Kidney tubule cell (primary cell): ENCODE measurements at places on chromosomes 12 and 14.

GRCh38 chr14:44040561-44040960 lies 466.5 kb downstream of the FSCB start:
- DNase-seq = no peak

- peak; percentile 66 for DNase-seq
Measured at GRCh38 chr14:90698379-90698869, 117.8 kb downstream of the TTC7B start.

DNA sequence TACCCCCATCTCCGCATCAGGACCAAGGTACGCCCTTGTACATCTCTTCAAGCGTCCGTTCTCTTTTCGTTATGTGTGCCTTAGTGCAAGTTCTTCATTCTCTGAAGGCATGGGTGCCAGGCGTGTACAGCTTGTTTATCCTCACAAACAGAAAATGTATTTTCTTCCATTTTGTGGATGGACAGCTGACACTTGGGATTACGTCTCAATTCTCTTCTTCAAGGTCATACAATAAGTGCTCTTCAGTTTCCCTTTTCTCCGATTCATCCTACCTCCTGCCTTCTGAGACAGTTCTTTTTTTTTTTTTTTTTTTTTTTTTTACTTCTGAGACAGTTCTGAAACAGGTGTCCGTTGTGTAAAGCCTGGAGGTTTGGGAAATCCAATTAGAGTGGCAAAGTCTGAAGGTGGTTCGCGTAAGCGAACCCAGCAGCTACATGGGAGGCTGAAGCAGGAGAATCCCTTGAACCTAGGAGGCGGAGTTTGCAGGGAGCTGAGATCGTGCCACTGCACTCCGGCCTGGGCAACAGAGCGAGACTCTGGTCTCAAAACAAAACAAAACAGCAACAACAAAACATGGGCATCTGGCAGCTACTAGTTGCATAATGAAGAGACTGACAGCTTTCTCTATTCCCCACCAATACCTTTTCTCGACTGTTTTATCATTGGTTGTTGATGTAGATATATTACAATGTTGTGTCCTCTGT lies 734 bp downstream of the COX6A1 start:
- peak; percentile 25 for DNase-seq

DNA sequence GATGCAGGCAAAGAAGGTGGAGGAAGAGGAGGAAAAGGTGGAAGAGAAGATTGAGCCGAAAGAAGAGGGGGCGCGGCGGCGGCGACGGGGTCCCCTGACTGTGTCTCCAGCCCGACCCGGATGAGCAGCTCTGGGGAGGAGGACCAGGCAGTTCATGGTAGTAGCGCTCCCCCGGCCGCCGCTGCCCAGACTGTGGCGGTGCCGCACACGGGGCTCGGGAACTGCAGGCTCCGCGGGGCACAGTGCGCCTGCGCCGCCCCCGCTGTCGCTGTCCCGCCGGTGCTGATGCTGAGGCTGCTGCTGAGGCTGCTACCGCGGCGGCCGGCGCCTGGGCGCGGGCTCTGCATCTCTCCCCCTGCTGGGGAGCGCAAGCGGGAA lies at the start of gene KCNH5:
KCNH5 (minus strand) TSS at position 225 of the 378 bp plus-strand sequence. CDS start 272 bp downstream, outside the sequence.
- peak; percentile 21 for DNase-seq

DNA sequence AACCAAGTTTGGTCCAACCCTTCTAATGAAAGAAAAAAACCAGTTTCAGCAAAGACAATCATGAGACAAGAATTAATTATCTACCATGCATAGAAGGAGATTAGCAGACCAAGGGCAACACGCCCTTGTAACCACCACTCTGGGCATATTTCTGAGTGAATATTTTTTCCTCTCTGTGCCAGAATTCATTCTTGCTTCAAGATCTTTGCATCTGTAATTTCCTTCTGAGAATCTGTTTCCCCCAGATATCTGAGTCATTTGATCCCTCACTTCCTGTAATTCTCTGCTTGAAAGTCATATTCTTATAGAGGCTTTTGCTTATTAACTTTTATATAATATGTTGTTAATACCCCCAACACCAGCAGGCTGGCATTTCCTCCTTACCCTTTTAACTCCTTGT lies 243.7 kb downstream of the SLC16A7 start:
- peak; percentile 3 for DNase-seq

GRCh38 chr12:120498870-120499515 lies 3.1 kb downstream of the DYNLL1 start:
- no peak for DNase-seq

GRCh38 chr14:42802346-42802745 lies 1195.7 kb downstream of the LRFN5 start:
- DNase-seq = no peak

DNA sequence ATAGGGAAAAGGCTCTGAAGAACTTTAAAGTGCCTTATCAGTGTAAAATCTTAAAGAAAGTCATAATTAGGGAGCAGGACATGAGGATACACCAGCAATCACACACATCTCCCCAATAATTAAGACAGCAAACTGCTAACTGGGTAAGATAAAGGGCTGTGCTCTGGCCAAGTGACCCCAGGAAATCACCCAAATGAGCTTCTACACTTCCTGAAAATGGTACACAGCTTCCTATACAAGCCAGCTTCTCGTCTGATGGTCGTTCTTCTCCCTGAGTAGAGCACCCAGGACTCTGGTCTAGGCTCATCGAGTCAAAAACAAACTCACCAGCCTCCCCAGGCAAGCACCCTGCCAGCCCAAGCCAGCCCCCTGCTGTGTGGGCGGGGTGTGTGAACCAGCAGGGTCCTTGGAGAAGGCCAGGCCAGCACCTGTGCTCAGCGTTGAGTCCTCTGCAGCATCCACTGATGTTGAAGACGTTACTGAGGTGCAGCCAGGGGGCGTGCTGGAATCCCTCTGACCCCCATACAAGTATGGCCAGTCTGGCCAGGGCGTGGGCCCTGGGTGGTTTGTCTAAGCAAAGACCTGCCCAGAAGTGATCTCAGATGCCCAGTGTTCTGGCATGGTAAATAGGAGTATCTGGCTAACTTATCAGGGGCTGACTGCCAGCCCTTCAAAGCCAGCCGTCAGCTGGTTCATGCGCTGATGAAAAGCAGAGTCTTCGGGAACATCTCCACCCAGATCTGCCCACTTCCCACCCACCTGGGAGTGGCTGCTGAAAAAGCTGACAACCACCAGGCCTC lies 41.4 kb downstream of the ACTN1 start:
- DNase-seq = peak; percentile 51

DNA sequence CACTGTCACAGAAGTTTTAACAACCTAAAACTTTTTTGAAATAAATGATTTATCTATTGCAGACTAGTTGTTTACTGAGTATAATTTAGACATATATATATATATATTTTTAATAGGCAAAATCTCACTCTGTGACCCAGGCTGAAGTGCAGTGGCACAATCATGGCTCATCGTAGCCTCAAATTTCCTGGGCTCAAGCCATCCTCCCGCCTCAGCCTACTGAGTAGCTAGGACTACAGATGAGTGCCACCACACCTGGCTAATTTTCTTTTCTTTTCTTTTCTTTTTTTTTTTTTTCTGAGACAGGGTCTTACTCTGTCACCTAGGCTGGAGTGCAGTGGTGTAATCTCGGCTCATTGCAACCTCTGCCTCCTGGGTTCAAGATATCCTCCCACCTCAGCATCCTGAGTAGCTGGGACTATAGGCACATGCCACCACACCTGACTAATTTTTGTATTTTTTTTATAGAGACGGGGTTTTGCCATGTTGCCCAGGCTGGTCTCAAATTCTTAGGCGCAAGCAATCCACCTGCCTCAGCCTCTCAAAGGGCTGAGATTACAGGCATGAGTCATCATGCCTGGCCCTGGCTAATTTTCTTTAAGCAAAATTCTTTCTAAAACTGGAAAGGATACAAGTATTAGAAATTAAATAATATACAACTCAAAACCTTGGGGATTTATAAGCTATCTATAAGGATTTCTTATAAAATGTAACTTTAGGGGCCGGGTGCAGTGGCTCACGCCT lies 23.1 kb downstream of the EEA1 start:
- DNase-seq = no peak

- DNase-seq = peak; percentile 14
Measured at GRCh38 chr14:102917469-102918211, 4.8 kb upstream of the AMN start.

GRCh38 chr14:98371141-98371540 lies 900.9 kb downstream of the BCL11B start:
- DNase-seq = no peak

GRCh38 chr12:52878507-52879393 lies 26.1 kb downstream of the KRT8 start:
- no peak for DNase-seq

DNA sequence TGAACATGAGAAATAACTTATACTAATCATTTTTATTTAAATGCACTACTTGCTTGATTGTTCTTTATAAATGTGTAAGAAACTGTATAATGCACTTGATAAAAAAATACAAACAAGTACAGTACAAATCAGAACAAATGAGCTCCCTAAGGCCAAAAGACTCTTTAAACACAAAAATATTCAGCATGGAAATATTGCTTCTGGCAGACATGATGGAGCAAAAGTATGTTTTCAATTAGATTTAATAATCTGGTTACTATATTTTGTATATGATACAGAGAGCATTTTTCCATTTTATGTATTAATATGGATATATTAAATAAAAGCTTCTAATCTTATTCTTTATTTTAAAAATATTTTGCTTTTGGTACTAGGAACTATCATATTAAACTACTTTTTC lies 800.2 kb upstream of the LRFN5 start:
- DNase-seq = no peak

- DNase-seq = no peak
Measured at GRCh38 chr12:23888396-23889068, 60.9 kb downstream of the SOX5 start.

DNA sequence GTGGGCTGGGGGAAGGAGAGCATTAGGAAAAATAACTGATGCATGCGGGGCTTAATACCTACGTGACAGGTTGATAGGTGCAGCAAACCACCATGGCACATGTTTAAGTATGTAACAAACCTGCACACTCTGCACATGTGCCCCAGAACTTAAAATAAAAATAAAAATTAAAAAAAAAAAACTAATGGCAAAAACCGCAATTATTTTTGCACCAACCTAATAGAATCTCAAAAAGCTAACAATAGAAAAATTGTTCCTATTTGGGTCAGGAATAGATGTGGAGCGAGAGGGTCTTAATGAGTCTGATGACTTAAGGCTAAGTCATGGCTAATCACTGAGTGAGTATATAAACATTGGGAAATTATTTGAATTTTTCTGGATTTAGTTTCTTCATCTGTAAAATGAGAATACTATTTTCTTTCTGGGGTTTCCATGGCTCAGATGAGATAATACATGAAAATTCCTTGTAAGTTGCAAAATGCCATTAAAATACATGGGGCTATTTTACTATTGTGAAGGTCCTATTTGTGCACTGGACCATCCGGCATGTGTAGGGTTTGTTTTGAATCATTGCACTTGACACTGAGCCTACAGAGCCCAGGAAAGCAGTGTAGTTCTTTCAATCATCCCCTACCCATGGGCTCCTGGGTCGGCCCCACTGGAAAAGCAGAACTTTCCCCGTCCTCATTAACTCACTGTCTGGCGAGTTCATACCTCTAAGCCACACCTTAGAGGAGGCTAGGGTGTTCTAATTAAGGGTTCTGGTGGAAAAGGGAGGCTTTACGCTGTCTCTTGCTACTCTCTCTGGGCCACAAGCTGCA lies 164.1 kb upstream of the NTF3 start:
- DNase-seq = no peak

DNA sequence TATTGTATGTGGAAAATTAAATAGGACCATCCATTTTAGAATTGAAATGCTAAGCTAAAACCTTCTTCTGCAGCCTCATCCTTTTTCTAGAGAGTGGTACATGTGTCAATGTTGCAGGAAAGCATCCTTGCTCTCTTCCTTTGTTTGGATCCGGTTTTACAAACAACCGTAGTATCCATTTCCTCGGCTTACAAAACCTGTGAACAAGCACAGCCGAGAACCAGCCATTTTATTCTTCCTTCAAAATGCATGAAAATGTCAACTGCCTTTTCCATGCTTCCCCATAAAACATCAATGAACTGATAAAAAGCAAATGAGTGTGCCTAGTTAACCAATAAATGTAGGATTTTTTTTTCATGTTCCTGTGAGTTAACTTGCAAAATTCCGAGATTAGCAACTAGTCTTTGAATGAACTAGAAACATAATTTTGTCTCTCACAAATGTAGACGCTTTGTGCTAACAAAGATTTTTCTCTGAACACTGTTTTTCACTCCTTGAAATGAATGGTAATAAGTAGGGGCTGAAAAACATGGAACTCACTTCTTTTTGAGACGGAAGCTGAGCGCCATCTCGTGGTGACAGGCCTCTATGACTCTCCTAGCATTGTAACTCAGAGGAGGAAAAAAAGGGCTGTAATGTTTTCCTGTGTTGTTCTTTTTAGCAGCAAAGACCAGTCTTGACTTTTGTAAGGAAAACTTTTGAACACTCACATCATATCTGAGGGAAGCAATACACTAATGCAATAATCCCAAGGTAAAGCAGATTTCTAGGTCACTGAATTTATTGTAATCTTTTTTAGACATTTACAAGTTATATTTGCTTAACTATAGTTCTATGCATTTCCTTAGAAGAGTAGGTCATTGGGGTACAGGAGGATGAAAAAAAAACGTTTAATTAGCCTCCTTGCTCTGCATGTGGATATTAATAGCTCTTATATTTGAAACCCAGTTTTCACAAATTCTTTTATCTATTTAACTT lies 157.4 kb upstream of the FOXG1 start:
- peak; percentile 46 for DNase-seq

DNA sequence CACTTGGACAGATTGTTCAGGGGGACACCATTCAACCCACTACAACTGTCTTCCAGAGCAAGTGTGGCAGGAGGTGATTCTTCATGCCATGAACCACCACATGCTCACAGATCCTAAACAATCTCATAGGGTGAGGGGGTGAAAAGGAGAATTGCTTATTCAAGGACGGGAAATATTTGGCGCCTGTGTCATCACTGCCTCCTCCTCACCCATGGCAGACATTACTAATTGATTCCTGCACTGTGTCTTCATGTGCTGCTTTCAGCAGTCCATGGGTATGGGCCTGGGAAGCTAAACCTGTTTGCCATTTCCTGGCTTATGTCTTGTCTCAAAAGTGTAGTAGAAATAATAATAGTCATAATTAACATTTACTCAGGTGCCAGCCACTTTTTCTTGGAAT lies 31.3 kb downstream of the MMAB start:
- peak; percentile 54 for DNase-seq

- no peak for DNase-seq
Measured at GRCh38 chr14:89344920-89345254, 72.1 kb downstream of the FOXN3 start.

GRCh38 chr12:101027200-101027599 lies 182.8 kb downstream of the SLC5A8 start:
- DNase-seq = no peak
